Naive thymus-derived CD4-positive, alpha-beta T cell (primary cell): ENCODE measurements at places on chromosomes 7 and 10.

GRCh38 chr7:143015926-143016490, 10.9 kb downstream of the OR9A2 start:
- DNase-seq: no peak

DNA sequence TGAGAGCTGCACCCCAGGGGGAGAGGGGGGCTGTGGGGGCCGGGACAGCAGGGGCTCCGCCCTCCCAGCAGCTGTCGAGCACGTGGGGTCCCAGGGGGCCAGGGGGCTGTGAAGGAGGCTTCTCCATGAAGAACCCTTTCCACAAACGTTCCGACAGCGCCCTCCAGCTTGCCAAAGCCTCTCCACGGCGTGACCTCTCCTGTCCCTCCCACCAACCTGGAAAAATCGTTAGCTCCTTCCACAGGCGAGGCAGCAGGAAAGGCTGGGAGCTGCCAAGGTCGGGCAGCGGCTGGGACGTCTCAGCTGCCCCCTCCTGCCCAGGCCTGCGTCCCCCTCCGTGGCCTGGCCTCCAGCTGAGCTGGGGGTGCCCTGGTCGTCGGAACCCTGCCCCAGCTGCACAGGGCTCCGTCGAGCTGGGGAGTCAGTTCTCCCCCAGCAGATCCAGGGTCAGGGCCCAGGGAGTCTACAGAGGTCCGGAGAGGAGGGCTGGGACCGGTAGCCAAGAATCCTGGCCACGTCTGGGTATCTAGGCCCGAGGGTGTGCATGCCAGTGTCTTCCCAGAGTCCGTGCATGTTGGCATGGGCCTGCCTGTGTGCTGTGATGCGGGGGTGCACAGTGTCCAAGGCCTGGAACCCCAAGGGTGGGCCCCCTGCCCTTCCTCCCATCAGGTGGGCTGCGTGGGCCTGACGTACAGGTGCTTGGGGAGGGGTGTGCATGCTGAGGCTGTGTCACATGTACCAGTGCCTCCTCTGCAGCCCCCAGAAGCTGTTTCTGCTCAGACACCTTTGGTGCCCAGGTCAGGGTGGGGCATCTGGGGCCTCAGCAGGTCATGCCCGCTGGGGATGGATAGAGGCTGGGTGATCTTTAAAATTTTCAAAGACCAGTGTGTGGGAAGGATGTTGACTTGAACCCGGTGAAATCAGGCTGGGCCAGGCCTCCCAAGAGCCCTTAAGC, 66.5 kb downstream of the UNCX start:
- no peak for DNase-seq

DNA sequence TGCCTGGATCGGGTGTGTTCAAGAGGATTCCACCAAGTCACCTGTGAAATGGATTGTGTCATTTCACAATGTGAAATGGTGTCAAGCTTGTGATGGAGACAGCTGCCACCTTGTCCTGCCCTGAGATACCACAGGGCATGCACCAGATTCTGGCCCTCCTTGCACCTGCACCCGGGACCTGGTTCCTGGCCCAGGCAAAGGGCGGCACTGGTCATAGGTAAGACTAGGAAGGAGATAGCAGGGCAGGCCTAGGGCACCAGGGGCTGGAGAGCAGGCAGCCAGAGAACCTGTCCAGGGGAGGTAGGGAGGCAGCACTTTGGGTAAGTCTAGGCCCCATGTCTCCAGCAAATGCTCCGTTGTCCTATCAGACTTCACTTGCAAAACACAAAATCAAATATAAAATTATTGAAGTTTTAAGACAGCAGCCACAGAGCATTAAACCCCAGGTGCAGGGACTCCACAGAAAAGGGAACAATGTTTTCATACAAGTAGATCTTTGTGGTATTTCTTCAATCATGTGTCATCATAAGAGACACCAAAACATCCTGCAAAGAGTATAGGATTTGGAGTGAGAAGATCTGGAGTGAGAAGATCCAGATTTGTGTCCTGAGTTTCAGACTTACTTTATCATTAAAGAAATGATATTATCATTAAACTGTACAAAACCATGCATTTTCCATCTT, 22.7 kb upstream of the ZNF800 start:
- DNase-seq: no peak

DNA sequence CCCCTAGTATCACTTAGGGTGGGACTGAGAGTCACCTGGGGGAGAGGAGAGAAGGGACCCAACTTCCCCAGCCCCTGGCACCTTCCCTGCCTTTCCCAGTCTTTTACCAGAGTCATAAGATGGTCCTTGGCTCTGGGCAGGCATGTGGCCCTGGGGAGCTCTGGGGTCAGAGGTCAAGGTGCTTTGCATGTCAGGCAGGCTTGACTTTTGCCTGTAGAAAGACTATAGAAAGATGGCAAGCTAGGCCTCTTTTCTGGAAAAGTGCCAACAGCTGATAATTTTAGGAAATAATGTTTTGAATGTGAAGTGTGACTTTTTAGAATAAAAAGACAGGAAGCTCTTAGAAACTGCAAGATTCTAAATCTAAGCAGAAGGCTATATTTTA, 67.5 kb downstream of the MKI67 start:
- DNase-seq: no peak

DNA sequence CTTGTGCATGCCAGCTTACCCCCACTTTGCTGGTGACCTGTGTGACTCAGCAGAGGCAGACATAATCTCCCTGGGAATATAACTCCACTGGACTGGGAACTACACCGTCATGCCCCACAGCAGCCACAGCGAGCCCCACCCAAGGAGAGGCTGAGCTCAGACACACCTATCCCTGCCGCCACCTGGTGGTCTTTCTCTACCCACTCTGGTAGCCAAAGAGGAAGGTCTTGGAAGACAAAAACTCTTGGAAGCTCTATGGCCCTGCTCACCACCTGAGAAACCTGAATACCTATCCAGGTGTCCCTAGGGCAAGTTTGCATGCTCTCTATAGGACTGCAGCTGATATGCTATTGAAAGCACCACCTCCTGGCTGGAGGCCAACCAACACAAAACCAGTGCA, 48.1 kb downstream of the MYO3A start:
- no peak for DNase-seq

- DNase-seq: no peak
Observed at GRCh38 chr7:149811221-149811620, 27.0 kb upstream of the ZNF862 start.

- DNase-seq: no peak
Observed at GRCh38 chr10:106982268-106982667, 182.2 kb downstream of the SORCS1 start.

GRCh38 chr10:11949152-11949551, 93.5 kb downstream of the UPF2 start:
- no peak for DNase-seq

DNA sequence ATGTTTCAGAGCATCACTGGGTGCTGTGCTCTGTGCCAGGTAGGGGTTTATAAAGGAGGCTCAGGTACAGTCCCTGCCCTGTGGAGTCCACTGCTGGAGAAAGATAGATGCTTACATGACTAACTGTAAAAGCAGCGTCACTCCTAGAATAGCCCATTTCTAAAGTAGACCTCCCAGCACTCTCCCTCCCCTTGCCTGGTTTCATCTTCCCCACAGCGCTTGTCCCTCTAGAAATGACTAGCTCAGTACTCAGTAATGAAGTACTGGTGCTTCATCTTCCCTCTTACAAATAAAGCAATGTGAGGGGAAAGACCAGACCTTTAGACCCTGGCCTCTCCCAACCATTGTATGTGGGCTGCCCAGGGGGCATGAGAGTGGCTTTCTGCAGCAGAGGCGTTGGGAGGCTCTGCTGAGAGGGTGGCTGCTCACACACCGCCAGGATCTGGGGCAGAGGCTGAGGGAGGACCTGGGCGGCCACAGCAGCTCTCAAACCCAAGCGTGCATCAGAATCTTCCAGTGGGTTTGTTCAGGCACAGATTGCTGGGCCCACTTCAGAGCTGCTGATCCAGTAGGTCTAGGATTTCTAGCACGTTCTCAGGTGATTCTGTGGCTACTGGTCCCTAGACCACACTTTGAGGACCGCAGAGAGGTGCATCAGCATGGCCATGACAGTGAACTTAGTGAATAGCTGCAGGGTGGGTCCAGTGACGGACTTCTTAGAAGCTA, 110.3 kb upstream of the ANLN start:
- DNase-seq: no peak

DNA sequence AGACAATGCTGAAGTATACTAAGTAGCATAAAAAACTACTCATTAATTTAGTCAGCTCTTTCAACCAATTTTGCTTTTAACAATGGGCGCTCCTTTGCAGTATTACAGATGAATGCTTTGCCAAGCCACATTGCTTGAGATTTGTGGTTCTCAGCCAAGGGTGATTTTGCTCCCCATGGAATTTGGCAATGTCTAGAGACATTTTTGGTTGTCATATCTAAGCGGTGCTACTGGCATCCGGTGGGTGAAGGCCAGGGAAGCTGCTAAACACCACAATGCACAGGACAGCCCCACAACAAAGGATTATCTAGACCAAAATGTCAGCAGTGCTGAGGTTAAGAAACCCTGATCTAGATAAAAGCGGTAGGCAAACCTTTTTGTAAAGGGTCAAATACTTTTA, 112.0 kb downstream of the UBE2H start:
- no peak for DNase-seq

DNA sequence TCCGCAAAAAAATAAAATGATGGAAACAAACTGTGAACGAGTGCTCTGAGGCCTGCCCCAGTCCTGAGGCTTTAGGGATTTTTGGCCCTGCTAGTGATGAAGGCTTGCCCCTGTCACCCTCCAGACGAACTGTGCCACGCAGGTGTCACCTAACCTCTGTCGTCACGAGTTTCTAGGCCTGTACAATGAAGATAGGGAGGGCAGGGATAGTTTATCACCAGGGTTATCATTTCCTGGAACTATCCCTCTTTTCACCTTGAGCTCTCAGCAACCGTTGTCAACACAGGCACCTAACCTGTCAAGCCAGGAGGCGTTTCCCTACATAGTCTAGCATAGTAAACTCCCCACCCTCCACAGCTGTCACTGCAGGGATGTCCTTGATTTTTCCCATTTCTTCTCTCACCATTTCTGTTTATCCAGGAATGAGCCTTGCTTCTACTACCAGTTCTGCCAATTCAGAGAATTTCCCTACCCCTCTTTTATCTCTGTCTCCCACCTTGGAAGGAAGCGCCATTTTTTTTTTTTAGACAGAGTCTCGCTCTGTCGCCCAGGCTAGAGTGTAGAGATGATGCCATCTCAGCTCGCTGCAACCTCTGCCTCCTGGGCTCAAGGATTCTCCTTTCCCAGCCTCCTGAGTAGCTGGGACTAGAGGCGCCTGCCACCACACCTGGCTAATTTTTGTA, 2.2 kb upstream of the ACHE start:
- DNase-seq: no peak

DNA sequence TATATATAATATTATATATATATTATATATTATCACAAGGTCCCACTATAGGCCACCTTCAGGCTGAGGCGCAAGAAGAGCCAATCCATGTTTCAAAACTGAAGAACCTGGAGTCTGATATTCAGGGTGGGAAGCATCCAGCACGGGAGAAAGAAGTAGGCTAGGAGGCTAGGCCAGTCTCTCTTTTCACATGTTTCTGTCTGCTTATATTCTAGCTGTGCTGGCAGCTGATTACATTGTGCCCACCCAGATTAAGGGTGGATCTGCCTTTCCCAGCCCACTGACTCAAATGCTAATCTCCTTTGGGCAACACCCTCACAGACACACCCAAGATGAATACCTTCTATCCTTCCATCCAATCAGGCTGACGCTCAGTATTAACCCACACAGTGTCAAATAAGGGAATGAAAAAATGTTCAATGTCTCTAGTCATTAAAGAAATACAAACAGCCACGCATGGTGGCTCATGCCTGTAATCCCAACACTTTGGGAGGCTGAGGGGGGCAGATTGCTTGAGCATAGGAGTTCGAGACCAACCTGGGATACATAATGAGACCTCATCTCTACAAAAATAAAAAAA, 135.4 kb upstream of the PCBD1 start:
- no peak for DNase-seq
